ENCODE measurements at places on chromosomes 11 and 22.
A peak's percentile ranks its signal among the peaks of the same experiment; 100 is the strongest.

- no peak for DNase-seq
These were observed 69.2 kb upstream of the GRK3 start for GRCh38 chr22:25495285-25495684.

GRCh38 chr11:92880381-92880780 lies 89.1 kb upstream of the MTNR1B start:
- DNase-seq = no peak

DNA sequence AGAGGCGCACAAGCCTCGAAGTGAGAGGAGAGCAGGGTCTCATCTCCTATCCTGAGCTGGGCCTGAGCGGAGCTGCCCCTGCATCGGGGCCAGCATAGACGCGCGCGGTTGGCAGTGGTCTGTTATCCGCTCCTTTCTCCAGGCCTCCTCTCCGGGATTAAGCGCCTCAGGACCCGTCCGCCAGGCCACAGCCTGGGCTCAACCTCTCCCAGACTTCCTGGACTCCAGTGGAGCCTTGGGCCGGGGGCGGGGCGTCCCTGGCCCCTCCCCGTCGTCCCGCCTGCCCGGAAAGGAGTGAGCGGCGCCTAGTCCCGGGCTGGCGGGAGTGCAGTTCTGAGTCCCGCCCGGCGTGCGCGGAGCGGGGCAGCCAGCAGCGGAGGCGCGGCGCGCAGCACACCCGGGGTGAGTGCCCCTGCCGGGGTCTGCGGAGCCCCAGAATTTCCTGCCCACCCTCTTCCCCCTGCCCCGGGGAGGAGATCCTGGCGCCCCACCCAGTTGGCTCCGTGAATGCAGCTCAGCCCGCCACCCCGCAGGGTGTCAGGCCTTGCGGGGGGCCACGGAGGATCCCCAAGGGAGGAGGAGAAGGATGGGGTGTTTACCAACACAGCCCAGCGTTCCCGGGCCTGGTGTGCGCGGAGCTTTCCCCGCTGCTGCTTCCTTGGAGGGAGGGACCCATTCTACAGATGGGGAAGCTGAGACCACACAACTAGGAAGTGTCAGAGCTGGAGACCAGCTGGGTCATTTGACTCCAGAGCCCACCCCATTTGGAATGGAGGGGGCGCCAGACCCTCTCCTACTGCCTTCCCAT lies at the start of gene TCIRG1:
Gene TCIRG1 (plus strand): TSS at position 308 of the 808 bp plus-strand sequence. CDS start 2,247 bp downstream, outside the sequence.
- DNase-seq = peak; percentile 91

- no peak for DNase-seq
These were observed 5.0 kb upstream of the FGF19 start for GRCh38 chr11:69708736-69709401.

DNA sequence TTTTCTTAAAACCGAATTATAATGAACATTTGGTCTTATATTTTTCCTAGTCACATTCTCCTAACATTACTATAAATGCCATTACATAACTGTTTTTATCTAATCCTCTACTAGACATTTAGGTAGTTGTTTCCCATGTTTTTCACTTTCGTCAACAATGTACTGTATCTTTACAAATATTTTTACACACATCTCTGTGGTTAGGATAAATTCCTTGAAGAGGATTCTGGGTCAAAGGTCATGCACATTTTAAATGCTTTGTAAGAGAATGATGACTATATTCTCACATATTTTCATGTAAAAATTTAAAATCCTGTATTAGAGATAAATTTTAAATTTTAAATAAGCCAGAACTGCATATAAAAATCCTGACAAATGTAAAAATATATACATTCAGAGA lies 61.3 kb upstream of the CLNS1A start:
- no peak for DNase-seq

GRCh38 chr11:75389276-75389605 lies 10.1 kb upstream of the RPS3 start:
- DNase-seq = no peak

DNA sequence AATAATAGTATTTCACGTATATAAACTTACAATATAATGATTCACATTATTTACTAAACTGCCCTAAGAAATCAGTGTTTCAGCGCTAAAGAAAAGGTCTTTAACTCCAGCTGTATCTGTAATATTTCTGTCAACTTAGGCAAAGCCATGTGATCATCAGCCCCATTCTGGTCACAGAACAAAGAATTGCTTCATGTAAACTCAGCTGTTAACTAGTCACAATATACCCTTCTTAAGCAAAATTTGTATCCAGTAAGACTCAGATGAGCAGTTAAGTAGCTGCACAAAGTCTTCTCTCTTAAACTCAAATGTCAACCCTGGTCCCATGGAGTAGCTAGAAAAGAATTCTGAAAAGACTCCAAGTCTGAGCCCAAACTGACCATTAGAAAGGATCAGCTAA lies 26.6 kb downstream of the HPS5 start:
- DNase-seq = no peak

GRCh38 chr11:16749666-16750065 lies 11.2 kb downstream of the C11orf58 start:
- DNase-seq = no peak

- peak; percentile 82 for DNase-seq
These were observed 11.9 kb downstream of the CHRM1 start for GRCh38 chr11:62909107-62909894.

DNA sequence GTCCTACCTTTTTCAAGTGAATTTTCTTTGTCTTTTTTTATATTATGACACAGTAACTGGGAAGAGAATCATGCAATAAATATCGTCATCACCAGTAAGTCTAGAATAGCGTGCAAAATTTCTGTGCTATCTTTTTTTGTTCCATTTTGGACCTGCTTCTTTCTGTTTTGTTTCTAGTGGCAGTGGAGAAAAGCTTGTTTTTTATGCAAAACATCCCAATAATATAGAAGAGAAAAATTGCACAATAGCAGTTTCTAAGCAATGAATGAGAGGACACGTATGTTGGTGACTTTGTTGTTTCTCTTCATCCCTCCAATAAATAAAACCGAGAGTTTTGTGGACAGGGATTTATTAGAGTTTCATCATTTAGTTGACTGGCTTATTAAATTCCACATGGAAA lies 10.3 kb downstream of the GRK3 start:
- DNase-seq = no peak

GRCh38 chr11:86621854-86622253 lies 50.6 kb downstream of the ME3 start:
- DNase-seq = no peak

DNA sequence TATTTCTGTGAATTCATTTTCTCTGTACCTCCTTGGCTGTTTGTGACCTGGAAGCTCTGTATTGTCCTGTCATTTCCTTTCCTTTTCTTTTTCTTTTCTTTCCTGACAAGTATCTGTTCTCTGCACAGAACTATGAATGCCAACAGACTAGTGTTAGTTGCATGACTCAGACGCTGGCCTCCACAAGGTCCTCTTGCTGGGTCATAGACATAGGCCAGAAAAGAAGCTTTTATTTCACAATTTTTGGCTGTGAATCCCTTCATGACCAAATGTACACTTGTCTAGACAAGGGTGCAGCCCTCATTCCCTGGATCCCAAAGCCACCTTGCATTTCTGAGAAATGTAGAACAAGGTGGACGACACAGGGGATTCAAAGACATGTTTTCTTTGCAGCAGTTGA lies 104.1 kb upstream of the MTNR1B start:
- DNase-seq = no peak

- no peak for DNase-seq
These were observed 24.5 kb downstream of the GAS2 start for GRCh38 chr11:22690871-22691270.

GRCh38 chr22:24584166-24584790 lies 8.6 kb downstream of the LRRC75B start:
- DNase-seq = no peak

GRCh38 chr11:58490827-58491226 lies 17.1 kb downstream of the OR5B21 start:
- no peak for DNase-seq

- DNase-seq = no peak
These were observed 69.1 kb downstream of the C11orf87 start for GRCh38 chr11:109490953-109491635.

DNA sequence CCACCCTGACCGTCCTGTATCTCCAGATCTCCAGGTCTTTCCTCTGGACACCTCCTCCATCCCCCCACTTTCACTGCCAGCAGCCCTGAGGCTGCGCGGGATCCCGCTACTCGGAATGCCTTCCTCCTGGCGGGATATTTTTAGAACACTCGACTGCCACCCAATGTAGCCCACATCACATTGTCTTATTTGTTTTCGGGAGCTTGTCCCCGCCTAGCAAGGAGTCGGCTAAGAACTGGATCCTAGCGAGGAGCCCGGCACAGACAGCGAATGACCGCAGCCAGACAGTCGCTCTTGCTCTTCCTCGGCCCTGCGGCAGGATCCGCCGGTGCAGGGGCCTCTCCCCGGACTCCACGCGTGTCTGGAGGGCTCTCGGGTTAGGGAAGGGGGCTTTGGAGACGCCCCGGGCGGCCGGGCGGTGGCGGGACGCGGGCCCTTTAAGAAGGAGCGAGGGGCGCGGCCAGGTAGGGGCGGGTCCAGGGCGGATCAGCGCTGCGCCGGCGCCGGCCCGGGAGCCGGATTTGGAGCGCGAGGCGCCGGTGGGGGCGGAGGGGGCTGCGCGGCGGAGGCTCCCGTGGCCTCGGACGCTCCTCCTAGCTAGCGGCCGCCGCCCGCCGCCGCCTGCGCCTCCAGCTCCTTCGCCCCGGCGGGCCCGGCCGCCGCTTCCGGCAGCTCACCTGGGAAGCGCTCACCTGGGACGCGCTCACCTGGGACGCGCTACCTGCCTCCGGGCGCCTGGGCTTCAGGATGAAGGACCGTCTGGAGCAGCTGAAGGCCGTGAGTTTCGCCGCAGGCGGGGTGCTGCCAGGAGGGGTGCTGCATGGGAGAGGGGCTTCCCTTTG lies at the start of gene STX3:
Gene STX3 (plus strand): TSS at position 518 of the 842 bp plus-strand sequence. CDS start 230 bp downstream, at position 748.
- DNase-seq = peak; percentile 89

DNA sequence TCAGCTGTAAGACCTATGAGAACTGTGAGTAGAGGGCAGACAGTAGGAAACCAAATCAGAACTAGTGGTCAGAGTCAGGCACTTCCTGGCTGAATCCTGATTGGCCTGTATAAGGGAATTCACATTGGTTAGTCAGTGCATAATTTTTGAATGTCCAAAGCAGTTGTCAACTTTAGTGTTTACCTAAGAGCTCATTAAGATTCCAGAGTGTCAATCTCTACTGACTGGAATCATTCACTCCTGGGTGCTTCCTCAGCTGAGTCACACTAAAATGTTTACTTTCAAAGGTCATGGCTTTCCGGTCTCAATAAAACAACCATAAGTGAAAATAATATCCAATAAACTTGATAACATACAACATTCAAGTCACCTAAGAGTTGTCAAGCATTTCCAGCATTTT lies 306.1 kb downstream of the C11orf87 start:
- DNase-seq = no peak

DNA sequence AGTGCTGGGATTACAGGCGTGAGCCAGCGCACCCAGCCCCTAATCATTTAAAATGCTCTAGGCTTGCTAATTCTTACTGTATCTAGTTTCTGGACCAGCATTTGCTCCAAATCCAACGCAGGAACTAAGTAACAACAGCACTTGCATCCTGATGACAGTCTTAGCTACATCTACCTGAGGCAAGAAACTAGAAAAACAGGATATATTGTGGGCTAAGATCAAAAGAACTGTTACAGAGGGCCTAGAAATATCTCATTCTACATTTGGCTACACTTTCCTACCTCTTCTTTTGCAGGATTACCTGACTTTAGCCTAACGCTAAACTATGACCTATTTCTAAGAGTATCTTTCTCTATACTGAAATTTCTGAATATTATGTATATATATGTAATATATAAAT lies 7.8 kb downstream of the DCDC1 start:
- DNase-seq = no peak

GRCh38 chr11:130420478-130421198 lies 7.8 kb downstream of the ADAMTS8 start:
- DNase-seq = no peak

DNA sequence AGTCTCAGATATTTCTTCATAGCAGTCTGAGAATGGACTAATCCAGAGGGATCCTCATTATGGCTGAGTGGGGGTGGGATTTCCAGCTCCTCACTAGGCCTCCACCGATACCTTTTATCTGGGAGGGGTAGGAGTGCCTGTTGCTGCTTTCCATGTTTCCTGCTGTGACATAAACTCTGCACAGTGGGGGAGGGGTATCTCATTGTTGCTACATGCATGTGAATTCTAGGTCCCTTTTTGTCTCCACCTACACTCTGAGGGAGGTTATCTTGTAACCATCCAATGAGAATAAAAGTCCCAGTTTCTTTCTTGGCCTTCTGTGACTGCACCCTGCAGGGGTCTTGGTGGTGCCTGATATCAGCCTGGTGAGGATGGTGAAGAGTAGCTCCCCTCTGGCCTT lies 60.5 kb downstream of the ADAMTS15 start:
- DNase-seq = no peak

DNA sequence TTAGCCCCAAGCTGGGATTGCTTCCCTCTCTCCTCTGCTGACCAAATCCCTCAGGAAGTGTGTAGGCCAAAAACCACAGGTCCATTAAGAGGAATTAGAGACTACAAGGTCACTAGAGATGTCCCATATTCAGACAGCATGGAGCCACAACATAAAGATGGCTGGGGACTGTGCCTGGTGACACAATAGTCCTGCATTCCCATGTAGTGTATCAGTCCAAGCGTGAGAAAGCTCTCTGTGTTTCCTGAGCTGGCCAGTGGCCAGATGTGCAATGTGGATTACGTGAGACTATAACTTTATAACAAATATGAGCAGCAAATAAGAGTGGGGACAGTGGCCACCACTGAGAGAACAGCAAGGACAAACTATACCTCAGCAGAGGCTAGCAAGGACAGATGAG lies 7.6 kb upstream of the MS4A10 start:
- no peak for DNase-seq

DNA sequence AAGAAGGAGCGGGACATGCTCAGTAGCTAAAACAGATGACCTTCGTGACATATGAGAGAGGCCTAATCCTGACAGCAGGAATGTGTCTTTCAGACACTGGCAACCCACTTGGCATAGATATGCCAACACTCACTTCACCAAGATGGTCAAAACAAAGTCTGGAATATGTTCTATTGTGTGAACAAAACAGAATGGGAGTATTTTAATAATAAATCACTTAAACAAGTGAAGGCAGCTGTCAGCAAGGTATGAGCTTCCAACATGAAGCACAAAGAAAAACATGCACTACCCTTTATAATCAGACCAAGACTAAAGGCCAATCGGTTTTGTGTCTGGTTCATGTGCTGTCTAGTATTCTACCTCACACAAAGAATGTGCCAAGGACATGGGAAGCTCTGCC lies 23.1 kb downstream of the CCDC34 start:
- no peak for DNase-seq

- peak; percentile 59 for DNase-seq
These were observed 11.8 kb upstream of the FXYD2 start for GRCh38 chr11:117836077-117836960.

GRCh38 chr22:37690901-37691504 lies 4.9 kb downstream of the NOL12 start:
- DNase-seq = no peak

DNA sequence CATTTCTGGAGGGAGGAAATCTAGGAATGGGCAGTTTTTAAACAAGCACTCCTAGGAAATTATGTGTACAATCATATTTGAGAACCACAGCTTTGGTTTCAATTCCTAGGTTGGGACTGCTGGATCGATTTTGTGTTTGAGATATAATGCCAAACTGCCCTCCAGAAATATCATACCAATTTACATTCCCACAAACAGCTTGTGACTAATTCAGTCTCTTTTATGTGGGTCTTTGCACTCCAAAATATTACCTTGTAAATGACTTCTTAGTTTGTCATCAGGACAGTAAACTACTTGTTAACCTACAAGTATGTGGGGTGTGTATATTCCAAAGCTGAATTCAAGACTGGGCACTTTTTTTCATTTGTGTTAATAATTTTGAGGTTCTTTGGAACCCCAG lies 9.8 kb upstream of the BARX2 start:
- DNase-seq = no peak

All from lower lobe of right lung (tissue), 2 donors.